ENCODE measurements at places on chromosomes 2 and 18. TPM values are rescaled to one million over a fixed set of nuclear protein-coding genes. Genes with fewer than 3 reads are reported as not detected.

SLC38A11 gene
- 3.0 TPM for total RNA-seq

C2orf81 gene
- 1.1 TPM for total RNA-seq

SALL3 gene
- not detected for total RNA-seq

- H3K4me1 ChIP-seq: no peaks in the 10 kb centered on the region
- no peaks in the 10 kb centered on the region for H3K36me3 ChIP-seq
- H3K27me3 ChIP-seq: no peaks in the 10 kb centered on the region
These were observed 181.3 kb upstream of the SIX2 start for GRCh38 chr2:45190481-45190942.

DNA sequence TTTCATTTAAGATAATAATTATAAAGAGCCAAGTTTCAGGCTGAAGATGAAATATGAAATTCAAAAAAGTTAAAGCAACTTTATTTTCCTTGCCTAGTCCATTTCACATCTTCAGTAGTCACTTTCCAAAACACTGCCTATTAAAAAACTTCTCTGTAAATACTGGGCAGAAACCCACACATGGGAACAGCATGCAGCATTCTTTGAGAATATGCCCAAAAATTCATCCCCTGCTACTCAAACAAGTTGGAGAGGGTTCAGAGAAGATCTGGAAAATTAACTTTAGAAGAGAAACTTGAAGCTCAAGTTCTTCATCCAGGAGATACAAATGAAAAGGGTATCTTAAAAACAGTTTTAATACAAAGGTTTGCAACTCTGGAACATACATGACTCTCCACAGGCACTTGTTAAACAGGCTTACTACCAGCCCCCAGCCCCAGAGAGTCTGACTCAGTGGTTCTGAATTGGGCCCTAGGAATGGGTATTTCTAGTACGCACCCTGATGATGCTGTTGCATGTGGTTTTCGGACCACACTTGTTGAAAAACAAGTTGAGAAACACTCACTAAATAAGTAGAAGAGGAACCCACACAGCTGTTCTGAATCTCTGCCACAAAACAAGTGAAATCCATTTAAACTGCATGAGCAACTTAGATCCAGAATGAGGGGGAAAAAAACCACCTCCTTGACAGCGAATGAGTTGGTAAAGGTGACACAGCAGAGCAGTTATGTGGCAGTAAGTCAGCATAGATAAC is 329.1 kb downstream of the SATB2 start:
- no peaks in the 10 kb centered on the region for H3K27me3 ChIP-seq
- H3K4me1 ChIP-seq: no peaks in the 10 kb centered on the region
- no peak overlapping the region for H3K27ac ChIP-seq
- DNase-seq: no peak

DNA sequence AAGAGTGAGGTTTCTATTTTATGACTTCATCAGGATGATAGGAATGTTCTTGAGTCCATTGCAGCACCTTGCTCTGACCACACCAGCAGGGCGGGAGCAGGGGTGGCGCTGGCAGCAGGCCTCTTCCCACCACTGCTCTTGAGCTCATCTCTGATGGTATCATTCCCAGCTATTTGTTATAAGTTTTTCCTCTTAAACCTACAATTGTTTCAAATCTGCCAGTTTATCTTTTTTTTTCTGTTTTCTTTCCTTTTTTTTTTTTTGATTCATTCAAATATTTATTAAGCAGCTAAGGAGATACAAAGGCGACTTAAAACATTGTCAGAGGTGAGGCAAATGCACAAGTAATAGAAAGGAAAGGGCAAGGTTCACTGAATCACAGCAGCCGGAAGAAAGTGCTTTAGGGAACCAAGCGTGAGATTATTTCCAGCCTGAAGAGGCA is 28.7 kb downstream of the NIFK start:
- H3K27ac ChIP-seq: peak overlapping the region; percentile 72
- no peaks in the 10 kb centered on the region for H3K4me1 ChIP-seq
- H3K36me3 ChIP-seq: no peaks in the 10 kb centered on the region
- H3K27me3 ChIP-seq: no peaks in the 10 kb centered on the region

- no peaks in the 10 kb centered on the region for H3K27me3 ChIP-seq
- H3K36me3 ChIP-seq: no peaks in the 10 kb centered on the region
- no peak overlapping the region for H3K27ac ChIP-seq
- DNase-seq: no peak
- no peaks in the 10 kb centered on the region for H3K4me1 ChIP-seq
- no peak overlapping the region for H3K4me3 ChIP-seq
These were observed 91.0 kb downstream of the TMEM185B start for GRCh38 chr2:120132190-120132589.

DNA sequence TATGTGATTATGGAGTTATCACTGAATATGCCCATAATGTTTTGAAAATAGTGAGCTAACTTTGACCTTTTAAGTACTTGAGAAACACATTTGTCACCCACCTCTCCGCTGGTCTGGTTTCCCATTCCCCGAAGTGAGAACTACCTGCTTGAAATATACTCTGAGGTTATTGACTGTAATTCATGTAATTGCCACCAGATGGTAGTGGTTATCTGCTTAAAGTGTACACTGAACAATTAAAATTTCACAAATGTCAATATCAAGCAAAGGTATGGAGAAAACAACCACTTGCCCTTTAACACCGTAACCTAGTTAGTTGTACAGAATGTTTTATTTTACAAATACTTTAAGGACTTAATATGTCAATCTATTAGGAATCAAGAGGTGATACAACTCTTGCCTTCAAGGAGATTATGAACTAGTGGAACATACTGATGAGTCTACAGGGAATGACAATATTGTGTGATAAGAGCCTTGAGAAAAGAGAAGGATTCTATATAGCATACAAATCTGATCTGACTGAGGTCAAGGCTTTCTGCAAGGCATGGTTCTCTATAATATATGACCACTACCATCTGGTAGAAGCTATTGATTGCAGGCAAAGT is 316.8 kb upstream of the KCNH7 start:
- H3K4me3 ChIP-seq: no peak overlapping the region
- no peaks in the 10 kb centered on the region for H3K4me1 ChIP-seq

DNA sequence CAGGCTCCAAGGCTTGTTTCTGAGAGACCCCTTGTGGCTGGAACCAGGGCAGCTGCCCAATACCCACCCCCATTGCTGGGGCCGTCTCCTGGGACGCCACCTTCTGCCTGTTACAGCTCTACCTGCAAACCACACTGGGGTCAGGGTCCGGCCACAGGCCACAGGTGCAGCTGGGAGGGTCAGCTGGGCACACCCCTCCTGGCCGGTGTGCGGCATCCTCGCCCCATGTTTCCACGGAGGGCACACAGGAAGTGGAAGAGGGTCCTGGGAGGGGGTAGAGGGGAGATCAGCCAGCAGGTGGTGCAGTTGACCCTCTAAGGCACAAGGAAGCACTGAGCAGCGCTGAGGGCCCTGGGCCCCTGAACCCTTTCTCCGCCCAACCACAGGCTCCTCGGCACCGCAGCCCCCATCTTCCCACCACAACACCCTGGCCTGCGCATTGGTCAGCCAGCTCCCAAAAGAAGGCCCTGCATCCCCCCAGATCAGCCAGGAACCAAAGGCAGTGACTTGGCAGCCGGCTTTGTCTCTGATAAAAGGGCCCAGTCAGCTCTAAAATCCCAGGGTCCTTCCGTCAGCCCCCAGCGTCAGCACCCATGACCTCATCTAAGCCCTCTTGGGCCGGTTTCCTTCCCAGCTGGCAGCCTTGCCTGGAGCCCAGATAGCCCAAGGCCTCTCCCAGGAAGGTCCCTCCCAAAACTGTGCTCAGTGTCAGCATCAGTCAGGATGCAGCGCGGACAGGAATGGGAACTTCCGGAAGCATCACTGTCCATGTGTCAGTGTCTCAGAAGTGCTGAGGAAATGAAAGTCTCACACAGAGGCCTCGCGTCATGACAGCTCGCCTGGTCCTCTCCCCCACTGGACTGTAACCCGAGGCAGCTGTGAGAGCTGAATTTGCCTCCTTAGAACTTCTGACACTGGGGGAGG is 1.7 kb downstream of the ERFE start:
- H3K4me3 ChIP-seq: no peak overlapping the region
- H3K27me3 ChIP-seq: peaks cover 27% of the 10 kb centered on the region
- DNase-seq: no peak
- no peaks in the 10 kb centered on the region for H3K36me3 ChIP-seq
- H3K4me1 ChIP-seq: no peaks in the 10 kb centered on the region

GRCh38 chr2:26745609-26746327 is 18.3 kb upstream of the SLC35F6 start:
- H3K27me3 ChIP-seq: no peaks in the 10 kb centered on the region
- no peaks in the 10 kb centered on the region for H3K4me1 ChIP-seq
- peak; percentile 86 for DNase-seq
- H3K36me3 ChIP-seq: no peaks in the 10 kb centered on the region

DNA sequence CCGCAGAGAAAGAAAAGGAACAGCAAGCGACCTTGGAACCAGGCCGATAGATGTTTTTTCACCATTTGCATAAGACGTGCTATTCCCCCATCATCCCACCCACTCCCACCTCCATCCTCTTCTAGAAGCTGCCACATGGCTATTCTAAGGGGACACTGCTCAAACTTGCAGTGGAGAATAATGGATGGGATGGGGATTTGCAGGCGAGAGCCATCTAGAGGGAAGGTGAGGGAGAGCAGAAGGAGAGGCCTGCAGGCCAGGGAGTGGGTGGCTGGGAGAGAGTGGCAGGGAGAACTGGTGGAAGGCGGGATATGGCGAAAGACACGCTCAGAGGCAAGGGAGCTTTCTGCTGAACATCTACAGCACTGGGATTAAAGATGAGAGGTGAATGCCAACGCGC is 84.9 kb downstream of the MAPK4 start:
- H3K4me3 ChIP-seq: no peak overlapping the region
- no peak for DNase-seq
- no peaks in the 10 kb centered on the region for H3K36me3 ChIP-seq

- peaks cover 7% of the 10 kb centered on the region for H3K4me1 ChIP-seq
- H3K36me3 ChIP-seq: no peaks in the 10 kb centered on the region
- H3K4me3 ChIP-seq: peak overlapping the region; percentile 74
- DNase-seq: peak; percentile 73
These were observed 1.5 kb downstream of the EPAS1 start for GRCh38 chr2:46298522-46299353.

DNA sequence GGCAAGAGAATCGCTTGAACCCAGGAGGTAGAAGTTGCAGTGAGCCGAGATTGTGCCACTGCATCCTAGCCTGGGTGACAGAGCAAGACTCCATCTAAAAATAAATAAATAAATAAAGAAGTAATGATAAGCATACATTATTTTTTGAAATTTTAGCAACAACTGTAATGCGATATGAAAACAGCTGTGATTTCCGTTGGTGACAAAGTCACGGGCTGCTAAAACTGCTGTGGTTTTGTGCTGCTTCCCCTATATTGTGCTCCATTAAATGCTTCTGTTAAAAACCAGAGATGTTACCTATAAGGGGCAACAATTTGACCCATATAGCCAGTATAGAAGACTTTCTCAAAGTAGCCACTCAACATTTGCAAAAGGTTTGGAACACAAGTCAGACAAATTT is 8.3 kb downstream of the TRIM54 start:
- DNase-seq: no peak
- no peaks in the 10 kb centered on the region for H3K36me3 ChIP-seq
- no peaks in the 10 kb centered on the region for H3K4me1 ChIP-seq
- H3K4me3 ChIP-seq: no peak overlapping the region
- no peak overlapping the region for H3K27ac ChIP-seq

Measured in colonic mucosa (tissue), 4 donors.